GM23248 (cell line): ENCODE measurements at places on chromosomes 2 and 18. TPM values are rescaled to one million over a fixed set of nuclear protein-coding genes. Genes with fewer than 3 reads are reported as not detected.

DNA sequence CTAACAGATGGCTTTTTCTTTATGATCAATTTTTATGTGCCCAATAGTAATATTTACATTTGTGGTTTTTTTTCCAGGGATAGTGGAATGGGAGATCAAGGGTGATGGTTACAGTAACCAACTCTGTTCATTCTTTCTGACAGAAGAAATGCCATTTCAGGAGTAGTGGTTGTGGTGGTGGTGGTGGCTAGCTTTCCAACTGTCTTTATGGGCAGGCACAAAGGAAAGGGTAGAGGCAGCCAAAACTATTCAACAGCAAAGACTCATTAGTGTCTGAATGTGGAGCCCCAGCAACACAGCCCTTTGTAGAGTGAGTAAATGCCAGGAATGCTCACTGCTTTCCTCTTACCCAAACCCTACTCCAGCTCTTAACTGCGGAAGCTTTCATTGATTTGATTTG, 227.7 kb downstream of the RND3 start:
- DNase-seq, result no peak

DNA sequence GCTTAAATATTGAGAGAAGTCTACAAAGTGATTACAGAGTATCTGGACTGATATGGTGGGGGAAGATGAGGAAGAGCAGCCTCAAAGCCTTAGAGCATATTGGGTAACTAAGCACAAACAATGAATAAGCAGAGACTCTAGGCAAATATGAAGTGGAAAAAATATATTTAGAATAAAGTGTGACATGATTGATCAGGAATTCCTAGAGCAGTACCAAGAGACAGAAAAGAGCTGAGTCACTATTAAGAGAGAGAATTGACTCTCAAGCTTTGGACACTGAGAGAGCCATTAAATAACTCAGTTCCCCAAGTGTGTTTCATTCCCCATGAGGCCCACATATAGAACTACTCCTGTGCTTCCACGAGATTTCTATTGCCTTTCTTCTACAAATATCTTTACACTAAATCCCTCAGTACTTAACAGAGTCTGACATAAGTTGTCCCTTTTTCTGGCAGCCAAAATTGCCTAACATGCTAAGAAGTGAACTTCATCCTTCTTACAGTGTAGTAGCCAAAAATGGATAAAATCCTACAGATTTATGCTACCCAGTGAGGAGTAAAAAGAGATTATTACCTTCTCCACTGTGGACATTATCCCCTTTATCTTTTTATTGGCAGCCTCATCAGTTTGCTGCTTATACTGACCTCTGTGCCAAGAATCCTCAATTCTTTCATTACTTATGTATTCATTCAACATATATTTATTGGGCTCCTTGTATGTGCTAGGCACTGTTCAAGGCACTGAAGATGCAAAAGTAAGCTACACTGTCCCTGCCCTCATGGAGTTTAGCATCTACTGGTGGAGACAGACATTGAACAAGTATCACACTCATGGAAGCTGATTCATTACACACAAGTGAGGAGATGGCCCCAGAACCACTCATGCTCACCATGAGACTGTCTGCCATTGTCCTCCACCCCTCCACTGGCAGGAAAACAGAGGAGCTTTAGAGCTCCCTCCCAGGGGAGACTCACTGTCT, 45.4 kb downstream of the SLC40A1 start:
- peak; percentile 85 for DNase-seq

DNA sequence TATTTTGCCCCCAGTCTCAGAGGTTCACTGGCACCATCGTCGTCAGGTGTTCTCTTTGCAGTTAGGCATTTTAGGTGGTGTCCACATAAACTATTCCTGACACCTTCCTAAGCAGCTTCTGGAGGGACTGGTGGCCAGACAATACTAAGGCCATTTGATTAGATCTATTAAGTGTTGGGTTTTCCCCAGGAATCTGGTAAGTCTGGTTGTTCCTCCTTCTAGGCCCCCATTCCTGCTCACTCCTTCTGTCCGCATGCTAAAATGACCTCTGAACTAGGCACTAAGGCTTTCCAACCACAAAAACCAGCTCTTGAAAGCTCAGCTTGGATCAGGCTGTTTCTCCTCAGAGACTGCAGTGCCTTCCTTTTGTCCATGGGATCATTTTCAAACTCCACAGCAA, 100.7 kb downstream of the MGAT5 start:
- DNase-seq, result no peak

- DNase-seq, result no peak
Observed at GRCh38 chr18:12990641-12990966, 558 bp upstream of the CEP192 start.

RHOB gene
- 45.6 and 47.8 TPM in 2 replicates for polyA plus RNA-seq

TANC1 gene
- 7.6 and 8.2 TPM in 2 replicates for polyA plus RNA-seq
